Fibroblast of skin of scalp (primary cell): ENCODE measurements at places on chromosomes 5 and 9.

- DNase-seq: no peak
Observed at GRCh38 chr5:24823625-24824024, 178.8 kb upstream of the CDH10 start.

GRCh38 chr5:168580227-168580508, 1.0 kb upstream of the PANK3 start:
- DNase-seq: peak; percentile 32

DNA sequence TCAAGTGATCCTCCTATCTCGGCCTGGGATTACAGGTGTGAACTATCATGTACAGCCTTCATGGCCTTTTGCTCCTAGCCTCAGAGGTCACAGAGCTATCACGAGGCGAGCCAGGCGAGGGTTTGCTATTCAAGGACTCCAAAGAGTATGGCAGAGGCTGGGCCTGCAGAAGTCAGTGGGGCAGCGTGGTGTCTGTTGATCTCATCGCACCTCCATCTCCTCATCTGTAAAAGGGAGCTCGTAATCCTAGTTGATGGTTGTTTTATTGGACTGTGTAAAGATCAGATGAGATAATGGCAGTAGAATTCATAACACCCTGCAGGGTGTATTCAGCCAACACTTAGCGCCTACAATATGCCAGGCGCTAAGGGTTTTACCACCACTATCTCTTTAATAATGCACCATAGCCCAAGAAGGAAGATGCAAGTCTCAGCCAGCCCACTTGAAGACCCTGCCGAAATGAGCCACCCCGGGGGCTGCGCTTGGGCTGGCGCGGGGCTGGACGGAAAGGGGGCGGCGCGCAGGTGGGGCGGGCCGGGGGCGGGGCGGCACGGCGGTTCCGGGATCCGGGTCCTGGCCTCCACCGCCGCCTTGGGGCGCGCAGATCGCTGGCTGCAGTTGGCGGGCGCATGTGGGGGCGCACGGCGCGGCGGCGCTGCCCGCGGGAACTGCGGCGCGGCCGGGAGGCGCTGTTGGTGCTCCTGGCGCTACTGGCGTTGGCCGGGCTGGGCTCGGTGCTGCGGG, at the start of gene GALNT12:
Gene GALNT12, plus strand, starts transcription at position 601 of the 744 bp plus-strand sequence. Its CDS starts 29 bp downstream, at position 630.
- DNase-seq: no peak

GRCh38 chr5:133423618-133424282, 188.6 kb downstream of the FSTL4 start:
- DNase-seq: peak; percentile 33

DNA sequence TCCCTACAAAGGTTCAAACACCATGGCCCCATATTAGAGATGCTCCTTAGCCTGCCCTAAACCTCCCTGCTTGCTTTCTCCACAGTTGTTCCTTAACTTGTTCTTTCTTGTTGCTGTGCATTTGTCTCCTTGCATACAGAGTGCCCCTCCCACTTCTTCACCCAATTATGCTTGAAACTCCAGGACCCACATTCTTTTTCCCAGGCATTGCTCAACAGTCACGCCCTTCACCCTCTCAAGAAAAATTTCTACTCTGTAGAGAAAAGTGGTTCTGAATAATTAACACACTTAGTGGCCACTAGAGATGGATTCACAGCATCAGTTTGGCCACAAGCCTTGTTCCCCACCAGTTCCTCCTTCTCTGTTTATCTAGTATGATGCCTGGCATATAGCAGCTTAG, 57.7 kb downstream of the NREP start:
- DNase-seq: no peak

DNA sequence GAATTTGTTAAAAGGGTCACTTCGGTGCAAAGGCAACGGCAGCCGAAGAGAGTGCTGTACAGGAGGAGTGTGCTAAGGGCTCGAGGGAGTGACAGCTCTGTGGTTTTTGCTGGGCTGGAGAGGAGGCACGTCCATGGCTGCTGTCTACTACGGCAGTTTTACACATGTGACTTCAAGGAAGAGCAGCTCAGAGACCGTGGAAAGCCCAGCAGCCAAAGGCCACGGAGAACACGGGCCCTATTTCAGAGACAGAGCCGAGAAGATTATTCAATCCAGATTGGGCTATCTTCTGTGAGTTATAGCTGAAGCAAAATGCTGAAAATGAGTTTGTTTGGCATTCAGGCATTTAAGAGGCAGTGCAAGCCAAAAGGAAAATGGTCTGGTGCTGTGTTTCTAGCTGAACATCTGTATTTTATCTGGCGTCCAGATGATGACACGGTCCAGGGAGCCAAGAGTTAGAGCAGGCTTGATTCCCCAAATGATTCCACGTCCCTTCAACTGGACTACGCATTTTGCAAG, 96.4 kb downstream of the RFK start:
- peak; percentile 46 for DNase-seq

DNA sequence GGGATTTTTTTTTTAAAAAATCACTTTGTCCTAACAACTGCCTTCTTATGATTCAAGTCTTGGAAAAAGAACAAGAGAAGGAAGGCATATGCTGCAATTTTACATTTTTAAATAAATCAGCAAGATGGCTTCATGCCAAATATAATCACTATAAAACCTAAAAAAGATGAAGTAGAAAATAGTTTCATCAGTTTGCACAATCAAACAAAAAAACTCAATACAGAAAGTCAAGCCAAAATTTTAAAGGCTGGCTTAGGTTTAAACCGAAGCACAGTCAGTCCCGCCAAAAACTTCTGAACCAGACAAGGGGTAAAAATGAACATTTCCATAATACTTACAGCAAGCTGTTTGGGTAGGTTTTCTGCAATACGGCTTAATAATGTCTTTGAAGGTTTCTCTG, 57.3 kb downstream of the ZFR start:
- no peak for DNase-seq

DNA sequence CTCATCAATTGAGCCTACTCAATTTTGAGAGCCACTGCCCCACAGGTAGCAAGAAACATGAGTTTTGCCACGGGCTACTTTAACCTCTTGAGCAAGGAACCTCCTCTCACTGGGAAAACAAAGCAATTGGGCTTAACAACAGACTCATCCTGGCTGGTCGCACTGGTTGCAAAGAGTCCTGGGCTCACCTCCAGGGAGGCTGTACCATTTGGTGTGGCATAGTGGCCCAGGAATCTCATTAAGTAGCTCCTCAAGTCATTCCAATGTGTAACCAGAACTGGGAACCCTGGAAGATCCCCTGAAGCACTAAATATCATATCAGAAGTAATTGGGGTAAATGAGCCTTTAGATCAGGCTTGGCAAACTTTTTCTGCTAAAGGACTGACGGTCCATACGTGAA, 78.5 kb downstream of the MYO10 start:
- no peak for DNase-seq

- peak; percentile 3 for DNase-seq
Observed at GRCh38 chr5:62720031-62720441, 141.4 kb downstream of the LRRC70 start.

DNA sequence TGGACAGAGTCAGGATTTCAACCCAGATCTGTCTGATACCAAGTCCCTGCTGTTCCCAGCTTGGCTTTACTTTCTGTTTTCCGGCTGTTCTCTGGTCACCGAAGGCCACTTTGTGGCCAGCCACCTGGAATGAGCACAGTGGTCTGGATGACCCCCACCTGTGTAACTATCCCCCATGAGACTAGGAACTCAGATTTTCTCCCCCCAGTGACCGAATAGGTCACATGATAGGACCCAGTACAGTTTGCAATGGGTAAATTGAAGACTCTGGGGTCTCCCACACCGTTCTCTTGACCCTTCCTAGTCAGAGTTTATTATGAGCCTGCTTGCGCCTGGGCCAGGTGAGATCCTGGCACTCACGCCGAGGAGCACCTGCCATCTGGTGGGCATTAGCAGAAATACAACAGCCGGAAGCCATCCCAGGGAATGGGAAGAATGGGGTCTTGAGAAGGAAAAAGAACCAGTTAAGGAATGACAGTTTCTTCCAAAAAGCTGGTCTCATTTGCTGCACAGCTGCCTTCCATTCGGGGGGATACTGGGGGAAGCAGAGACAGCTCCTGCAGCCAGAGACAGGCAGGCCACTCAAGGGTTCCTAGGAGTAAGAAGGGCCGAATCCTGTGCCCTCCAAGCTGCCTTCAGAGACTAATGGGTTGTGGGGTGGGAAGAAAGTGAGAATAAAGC, 7.1 kb downstream of the PHYHD1 start:
- DNase-seq: peak; percentile 50

GRCh38 chr9:81207651-81208050, 481.7 kb downstream of the TLE1 start:
- DNase-seq: no peak

- no peak for DNase-seq
Observed at GRCh38 chr9:76519075-76519835, 60.3 kb downstream of the GCNT1 start.

- peak; percentile 57 for DNase-seq
Observed at GRCh38 chr9:106893088-106893487, 30.1 kb downstream of the ZNF462 start.

DNA sequence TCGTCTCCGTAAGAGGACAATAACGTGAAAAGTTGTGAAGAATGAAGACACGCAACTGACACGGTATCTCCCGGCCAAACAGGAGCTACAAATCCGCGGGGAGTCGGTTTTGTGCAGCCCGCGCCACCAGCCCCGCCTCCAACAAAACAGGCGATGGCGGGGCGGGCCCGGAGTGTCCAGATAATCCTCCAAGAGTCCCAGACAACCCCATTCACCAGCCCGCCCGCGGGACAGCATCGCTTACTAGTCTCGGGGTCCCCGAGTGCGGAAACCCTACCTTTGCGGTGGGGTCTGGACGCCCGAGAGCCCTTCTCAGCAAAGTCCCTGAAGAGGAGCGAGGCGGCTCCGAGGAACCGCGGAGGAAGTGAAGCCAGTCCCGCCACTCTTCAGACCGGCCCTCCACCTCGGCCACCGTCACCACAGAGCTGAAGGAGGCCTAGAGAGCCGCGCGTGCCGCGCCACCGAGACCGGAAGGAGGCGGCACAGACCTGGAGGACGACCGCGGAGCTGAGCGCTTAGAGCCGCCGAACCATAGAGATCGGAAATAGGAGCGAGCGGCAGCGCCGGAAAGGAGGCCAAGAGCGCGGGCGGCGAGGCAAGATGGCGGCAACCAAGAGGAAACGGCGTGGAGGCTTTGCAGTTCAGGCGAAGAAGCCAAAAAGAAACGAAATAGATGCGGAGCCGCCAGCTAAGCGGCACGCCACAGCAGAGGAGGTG, at the start of the genes BRIX1 and RAD1:
Gene BRIX1, plus strand, starts transcription at position 573 of the 717 bp plus-strand sequence. Its CDS starts 28 bp downstream, at position 601.
Gene RAD1, minus strand, starts transcription at position 366 of the 717 bp plus-strand sequence. CDS start 612 bp downstream, outside the sequence.
- peak; percentile 98 for DNase-seq

DNA sequence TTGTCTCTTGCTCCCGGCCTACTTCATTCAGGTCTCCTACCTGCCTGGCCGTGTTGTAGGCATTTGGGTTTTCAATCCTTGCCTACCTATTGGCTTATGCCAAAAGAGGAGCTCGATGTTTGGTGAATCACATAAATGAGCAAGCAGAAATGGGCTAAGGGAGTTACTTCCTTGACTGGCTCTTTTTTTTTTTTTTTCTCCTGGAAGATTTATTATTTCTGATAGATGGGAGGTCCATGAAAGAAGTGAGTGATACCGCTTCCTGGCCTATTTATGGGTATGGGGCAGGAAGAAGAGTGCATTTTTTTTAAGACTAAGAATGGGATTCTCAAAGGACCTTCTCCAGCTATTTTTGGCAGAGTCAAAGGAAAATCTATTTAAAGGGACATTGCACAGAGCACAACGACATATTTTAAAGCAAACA, 294.1 kb downstream of the ARHGAP26 start:
- DNase-seq: peak; percentile 86

DNA sequence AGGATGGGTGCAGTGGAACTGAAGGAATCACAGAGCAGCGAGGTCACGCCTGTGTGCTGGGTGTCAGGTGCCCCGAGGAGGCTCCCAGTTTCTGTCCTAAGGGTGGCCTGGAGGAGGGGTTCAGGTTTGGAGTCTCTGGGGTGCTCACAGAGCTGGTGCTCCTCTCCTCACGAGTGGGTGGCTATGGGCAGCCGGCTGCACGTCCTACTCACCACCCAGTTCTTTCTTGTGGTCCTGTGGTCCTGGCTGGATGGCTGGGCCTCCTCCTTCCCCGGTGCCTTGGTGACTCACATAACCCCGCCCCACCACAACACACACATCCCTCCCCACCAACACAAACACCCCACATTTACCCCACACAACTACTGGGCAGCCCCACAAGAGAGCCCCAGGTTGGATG, 9.9 kb upstream of the PTGS1 start:
- DNase-seq: no peak

GRCh38 chr5:146873186-146873917, 5.2 kb downstream of the PPP2R2B start:
- no peak for DNase-seq

DNA sequence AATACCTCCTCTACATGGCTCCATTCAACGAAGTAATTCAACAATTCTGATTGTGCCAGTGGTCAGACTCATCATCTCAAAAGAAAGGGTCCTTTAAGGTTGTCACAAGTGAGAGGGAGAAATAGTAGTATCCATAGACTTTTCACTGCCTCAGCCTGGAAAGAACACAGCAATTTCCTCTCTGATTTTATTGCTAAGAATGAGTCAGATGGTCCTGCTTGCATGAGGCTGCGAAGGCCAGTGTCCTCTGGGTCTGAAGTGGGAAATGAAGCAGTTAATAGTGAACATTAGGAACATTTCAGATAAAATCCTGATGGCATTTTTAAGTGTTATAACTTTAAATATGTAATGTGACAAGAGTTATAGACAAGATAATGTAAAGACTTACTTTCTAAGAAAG, 979.0 kb downstream of the EFNA5 start:
- DNase-seq: no peak

GRCh38 chr9:113538131-113538530, 74.6 kb downstream of the RGS3 start:
- no peak for DNase-seq

DNA sequence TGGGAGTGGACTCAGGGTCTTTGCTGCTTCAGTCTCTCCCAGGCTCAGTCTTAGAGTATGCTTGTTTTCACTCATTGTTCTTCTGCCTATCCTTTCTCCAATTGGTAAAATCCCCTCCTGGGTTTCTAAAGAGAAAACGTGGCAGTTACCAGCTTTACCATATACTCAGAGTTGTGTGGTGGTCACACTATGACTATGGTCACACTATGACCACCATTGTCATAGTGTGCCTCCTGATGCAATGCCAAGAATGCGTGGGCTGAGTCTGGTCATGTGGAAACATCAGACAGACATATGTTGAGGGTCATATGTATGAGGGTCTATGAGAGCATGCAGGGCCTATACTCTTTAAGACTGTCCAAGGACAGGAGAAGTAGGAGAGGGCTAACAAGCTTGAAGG, 326.5 kb upstream of the PRR16 start:
- no peak for DNase-seq

GRCh38 chr5:113176734-113177133, 200.1 kb downstream of the DCP2 start:
- no peak for DNase-seq

DNA sequence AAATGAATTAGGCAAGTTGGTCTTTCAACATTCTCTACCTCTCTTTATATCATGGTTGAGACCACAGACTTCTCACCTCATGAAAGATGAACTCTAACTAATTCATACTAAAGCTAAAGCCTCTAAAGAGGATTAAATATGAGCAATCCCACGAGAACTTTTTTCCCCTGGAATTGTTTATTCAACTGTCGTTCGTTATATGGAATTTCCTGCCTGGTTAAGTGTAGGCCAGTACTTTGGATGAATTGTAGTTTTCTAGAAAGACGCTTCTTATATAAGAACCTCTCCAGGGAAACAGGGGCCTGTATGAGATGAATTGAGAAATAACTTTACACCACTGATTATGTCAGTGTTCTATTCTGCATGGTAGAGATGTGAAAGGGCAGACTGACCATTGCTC, 42.9 kb downstream of the PDCD1LG2 start:
- DNase-seq: peak; percentile 92

- DNase-seq: no peak
Observed at GRCh38 chr5:150148117-150148927, 7.3 kb downstream of the PDGFRB start.
